Hypothalamus (tissue), 51 donors: ENCODE measurements at places on chromosomes 16 and 17.

DNA sequence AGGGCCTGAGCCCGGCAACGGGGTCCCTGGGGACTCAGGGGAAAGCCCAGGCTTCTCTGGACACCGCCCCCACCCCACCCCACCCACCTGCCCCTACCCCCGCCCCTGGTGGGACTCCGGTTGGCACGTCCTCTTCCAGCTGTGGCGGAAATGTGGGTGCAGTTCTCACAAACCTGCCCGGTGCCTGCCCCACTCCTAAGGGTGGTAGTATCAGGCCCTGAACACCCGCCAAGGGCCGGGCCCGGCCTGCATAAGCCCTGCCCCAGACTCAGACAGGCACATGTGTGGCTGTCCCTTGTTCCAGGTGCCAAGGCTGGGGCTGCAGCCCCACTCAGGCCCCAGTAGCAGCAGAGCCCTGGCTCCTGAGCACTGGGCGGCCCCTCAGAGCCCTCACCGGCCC, 58.1 kb downstream of the ACTG1 start:
- no peak for DNase-seq

DNA sequence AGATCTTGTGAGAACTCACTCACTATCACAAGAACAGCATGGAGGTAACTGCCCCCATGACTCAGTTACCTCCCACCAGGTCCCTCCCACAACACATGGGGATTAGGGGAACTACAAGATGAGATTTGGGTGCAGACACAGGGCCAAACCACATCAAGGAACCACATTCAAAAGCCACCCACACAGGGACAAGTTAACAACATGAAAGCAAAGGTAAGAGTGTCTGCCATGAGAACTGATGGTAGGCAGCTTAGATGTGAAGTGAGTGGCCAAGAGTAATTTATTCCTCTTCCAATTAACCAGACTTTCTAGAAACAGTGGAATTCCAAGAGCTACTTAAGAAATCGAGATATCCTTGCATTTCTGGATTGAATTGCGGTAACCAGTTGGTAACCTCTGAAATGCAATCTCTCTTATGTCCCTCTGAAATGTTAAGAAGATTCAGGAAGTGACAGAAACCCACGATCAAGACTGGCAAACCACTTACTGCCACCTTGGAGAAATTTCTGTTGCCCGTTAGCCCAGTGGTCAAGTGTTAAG, 167.4 kb upstream of the CACNG5 start:
- no peak for DNase-seq

DNA sequence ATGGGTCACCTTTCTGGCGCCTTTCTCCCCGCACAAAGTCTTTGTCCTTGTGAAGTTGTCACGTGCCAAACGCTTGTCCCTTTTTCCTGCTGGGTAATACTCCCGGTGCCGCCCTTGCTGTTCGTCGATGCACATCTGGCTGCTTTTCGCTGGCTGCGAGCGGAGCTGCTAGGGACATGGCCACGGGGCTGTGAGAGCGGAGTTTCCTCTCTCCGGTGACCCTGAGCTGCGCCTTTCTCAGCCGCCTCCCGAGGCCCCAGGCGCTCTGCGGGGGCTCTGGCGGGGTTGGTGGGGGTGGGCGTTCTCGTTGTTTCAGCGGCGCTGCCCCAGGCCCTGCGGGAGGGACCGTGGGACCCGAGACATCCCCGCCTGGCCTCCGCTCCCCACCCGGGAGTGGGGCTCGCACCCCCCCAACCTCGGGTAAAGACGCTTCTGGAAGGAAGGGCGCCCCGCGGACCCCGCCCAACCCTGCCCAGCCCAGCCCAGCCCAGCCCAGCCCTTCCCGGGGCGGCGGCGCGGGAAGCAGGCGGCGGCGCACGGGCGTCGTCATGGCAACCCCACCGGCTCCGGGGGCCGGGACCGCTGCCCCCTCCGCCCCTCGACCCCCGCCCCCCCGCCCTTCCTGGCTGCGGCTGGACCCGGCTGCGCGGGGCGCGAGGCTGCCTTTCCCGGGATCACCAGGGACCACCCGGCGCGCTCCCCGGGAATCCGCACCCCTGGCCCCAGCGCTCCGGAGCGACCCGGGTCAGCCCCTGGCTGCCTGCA, 12.3 kb downstream of the CHMP6 start:
- no peak for DNase-seq

- DNase-seq = no peak
Measured at GRCh38 chr16:10995565-10995964, 51.2 kb downstream of the CLEC16A start.

GRCh38 chr17:47009759-47010594, 30.9 kb upstream of the RPRML start:
- no peak for DNase-seq

GRCh38 chr17:72005332-72006163, 115.3 kb upstream of the SOX9 start:
- no peak for DNase-seq

GRCh38 chr16:3214904-3215600, 19.9 kb downstream of the ZNF200 start:
- DNase-seq = no peak

- no peak for DNase-seq
Measured at GRCh38 chr17:28346746-28347246, 10.5 kb downstream of the POLDIP2 start.

- no peak for DNase-seq
Measured at GRCh38 chr17:753418-753817, 1.4 kb upstream of the GEMIN4 start.

DNA sequence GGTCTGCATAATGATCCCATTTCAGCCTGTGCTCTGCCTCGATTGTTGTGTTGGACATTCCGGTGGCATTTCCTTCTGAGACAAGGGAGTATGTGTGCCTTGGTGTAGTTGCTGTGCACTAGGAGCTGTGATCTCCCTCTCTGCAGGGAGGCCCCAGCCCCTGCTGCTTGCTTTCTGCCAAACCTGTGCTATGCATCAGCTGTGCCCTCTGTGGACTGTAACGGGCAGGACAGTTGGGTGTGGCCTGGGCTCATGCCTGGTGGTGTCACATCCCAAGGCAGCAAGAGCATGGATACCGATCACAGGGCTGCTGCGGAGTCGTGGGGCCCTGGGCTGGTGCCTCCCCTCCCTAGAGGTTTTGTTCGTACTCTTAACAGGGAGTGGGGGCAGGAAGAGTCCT, 3.8 kb upstream of the JPT2 start:
- DNase-seq = no peak

GRCh38 chr17:45573924-45574770, 83.6 kb upstream of the PLEKHM1 start:
- DNase-seq = no peak

- no peak for DNase-seq
Measured at GRCh38 chr17:63309021-63309420, 137.1 kb downstream of the CYB561 start.

GRCh38 chr17:65049085-65049756, 7.3 kb downstream of the GNA13 start:
- DNase-seq = no peak

- no peak for DNase-seq
Measured at GRCh38 chr17:8189041-8189710, 804 bp downstream of the BORCS6 start.
